ENCODE measurements at places on chromosomes 7 and 10. TPM values are rescaled to one million over a fixed set of nuclear protein-coding genes. Genes with fewer than 3 reads are reported as not detected.
A peak's percentile ranks its signal among the peaks of the same experiment; 100 is the strongest.

GRCh38 chr10:86375204-86375603 lies 8.6 kb upstream of the GRID1 start:
- peaks cover 4% of the 10 kb centered on the region for H3K4me1 ChIP-seq
- no peak overlapping the region for H3K27ac ChIP-seq
- H3K36me3 ChIP-seq = no peaks in the 10 kb centered on the region
- H3K4me3 ChIP-seq = no peak overlapping the region
- H3K27me3 ChIP-seq = no peaks in the 10 kb centered on the region
- no peak for DNase-seq

Gene OPALIN
- not detected for total RNA-seq

GRCh38 chr7:4166807-4167206 lies 515.3 kb upstream of the FOXK1 start:
- H3K36me3 ChIP-seq = no peaks in the 10 kb centered on the region
- H3K4me1 ChIP-seq = no peaks in the 10 kb centered on the region
- no peak overlapping the region for H3K27ac ChIP-seq
- H3K27me3 ChIP-seq = no peaks in the 10 kb centered on the region
- no peak overlapping the region for H3K4me3 ChIP-seq
- no peak for DNase-seq

Gene MACC1
- total RNA-seq = 39.4 TPM

DNA sequence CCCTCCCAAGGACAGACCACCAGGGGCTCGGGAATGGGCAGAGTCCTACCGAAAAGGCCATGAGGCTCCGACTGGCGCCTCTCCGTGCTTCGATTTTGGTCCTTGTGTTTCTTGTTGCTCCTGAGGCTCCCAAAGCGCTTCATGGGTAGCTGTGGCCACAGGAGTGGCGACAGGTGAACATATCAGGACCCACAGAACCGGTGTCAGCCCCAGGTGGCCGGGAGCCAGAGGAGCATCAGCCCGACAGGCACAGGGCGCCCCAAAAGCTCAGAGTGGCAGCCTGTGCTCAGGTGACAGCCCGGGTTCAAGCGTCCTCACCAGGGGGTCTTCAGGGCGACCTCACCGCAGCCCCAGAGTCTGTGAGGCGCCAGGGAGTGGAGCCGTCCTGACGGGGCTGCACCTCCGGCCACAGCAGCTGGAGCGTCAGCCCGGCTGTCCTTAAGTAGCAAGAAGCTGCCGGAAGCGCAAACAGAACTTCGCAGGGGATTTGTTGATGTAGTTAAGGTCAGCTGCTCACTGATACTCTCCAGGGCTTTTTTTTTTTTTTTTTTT lies 141.0 kb downstream of the PRKAG2 start:
- peak overlapping the region; percentile 49 for H3K4me3 ChIP-seq
- DNase-seq = no peak
- no peaks in the 10 kb centered on the region for H3K27me3 ChIP-seq
- H3K27ac ChIP-seq = peak overlapping the region; percentile 69
- H3K36me3 ChIP-seq = no peaks in the 10 kb centered on the region

GRCh38 chr7:2522780-2523433 lies 3.3 kb downstream of the LFNG start:
- no peaks in the 10 kb centered on the region for H3K27me3 ChIP-seq
- peaks cover 26% of the 10 kb centered on the region for H3K4me1 ChIP-seq
- DNase-seq = peak; percentile 87
- no peaks in the 10 kb centered on the region for H3K36me3 ChIP-seq
- peak overlapping the region; percentile 50 for H3K4me3 ChIP-seq
- H3K27ac ChIP-seq = peak overlapping the region; percentile 81

Gene UNC5B
- total RNA-seq = 4.9 TPM
